ENCODE measurements at places on chromosomes 12 and 14. TPM values are rescaled to one million over a fixed set of nuclear protein-coding genes. Genes with fewer than 3 reads are reported as not detected.

JPH4 gene
- total RNA-seq: 0.06 TPM

ZDHHC17 gene
- total RNA-seq: 14.2 TPM

TAS2R8 gene
- total RNA-seq: not detected

ADCY4 gene
- not detected for total RNA-seq

GOLGA3 gene
- total RNA-seq: 18.3 TPM

CIROP gene
- not detected for total RNA-seq

FLVCR2 gene
- 9.2 TPM for total RNA-seq

IL23A gene
- total RNA-seq: 0.22 TPM

MYRFL gene
- not detected for total RNA-seq

GSKIP gene
- total RNA-seq: 26.5 TPM

ANKRD13A gene
- total RNA-seq: 15.2 TPM
